CD4-positive, alpha-beta memory T cell (primary cell): ENCODE measurements at places on chromosomes 7 and 10.
A peak's percentile ranks its signal among the peaks of the same experiment; 100 is the strongest.

- DNase-seq, result no peak
These were observed 23.7 kb downstream of the STAMBPL1 start for GRCh38 chr10:88903715-88904114.

- DNase-seq, result no peak
These were observed 70.6 kb downstream of the MCMBP start for GRCh38 chr10:119801998-119802538.

DNA sequence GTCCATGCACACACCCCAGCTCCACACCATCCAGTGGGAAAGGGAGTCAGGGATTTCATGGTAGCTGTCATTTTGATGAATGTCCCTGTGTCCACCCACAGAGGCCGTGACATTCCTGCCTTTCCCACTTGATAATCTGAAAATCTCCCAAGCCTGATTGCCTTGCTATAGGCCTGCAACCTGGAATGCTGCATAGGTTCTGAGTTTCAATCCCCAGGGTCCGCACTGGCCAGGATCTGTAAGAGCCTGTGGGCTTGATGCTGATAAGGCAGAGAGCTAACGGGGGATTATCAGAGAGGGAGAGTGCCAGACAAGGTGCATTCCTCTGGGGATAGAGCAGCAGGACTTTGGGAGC lies 57.5 kb downstream of the RBM20 start:
- no peak for DNase-seq

- DNase-seq, result peak; percentile 72
These were observed 1.4 kb upstream of the SVIL start for GRCh38 chr10:29636178-29636577.

- DNase-seq, result no peak
These were observed 53.1 kb downstream of the CH25H start for GRCh38 chr10:89153971-89154370.

- DNase-seq, result no peak
These were observed 17.2 kb downstream of the EBF3 start for GRCh38 chr10:129946859-129947258.

DNA sequence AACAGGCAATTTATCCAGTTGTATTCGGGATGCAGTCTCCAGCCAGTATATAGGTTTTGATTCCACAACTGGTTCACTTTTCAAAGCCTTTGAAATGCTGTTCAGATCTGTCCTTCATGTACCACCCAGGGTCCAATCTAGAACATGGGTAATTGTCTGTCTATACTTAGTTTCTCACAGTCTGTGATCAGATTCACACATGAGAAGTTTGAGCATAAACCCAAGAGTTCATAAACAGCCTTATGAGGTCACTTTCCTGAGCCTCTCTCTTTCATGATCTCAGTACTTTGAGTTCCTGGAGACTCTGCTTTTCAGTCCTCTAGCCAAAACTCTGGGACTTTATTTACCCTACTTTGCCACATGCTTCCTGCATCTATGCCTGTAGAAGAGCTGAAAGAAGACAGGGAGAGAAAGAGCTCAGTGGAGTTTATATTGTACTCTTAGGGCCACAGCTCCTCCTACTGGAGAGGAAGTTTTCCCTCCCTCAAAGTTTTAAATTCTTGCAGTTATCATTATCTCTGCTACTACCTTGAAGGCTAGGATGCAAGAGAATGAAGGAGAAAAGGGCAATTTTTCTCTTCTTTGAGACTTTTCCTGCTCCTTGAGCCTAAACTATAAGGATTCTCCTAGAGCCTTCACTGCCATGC lies 172.0 kb downstream of the ZEB1 start:
- no peak for DNase-seq

DNA sequence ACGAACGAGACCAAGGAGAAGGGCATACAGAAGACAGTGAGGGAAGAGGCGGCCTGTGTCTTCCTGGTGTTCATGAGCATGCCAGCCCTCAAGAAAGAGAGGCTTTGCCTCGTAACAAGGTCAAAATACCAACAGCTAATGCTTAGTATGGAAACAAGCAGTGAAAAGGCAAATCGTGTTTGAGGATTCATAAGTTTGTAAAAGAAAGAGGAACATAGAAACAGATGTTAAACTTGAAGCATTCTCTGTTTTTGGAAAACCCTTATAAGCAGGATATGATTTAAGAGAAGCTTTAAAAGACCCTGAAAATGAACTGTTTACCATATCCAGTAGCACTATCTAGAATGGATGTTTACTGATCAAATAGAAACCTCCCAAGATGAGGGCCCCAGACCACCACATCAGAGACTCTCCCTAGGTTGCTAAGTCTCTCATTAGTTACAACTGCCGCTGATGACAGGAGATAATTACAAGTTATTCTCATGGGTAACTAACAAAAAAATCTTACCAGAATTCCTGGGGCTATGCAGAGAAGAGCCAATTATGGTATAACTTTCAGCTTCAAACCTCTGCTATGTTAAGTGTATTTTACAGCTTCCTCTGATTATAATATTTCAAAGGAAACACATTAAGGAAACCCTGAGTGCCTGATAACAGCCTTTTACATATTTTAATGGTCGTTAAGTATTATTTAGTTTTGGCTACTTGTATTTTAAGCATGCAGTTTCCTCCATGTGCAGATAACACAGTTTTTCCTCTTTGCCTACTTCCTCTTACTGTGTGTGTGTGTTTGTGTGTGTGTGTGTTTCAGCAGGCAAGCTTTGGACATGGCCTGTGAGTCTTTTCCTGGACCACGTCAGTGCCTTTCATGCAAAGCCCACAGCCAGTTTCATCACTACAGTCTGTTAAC lies 17.9 kb downstream of the JCAD start:
- no peak for DNase-seq

GRCh38 chr10:121462281-121462680 lies 136.0 kb downstream of the FGFR2 start:
- DNase-seq, result no peak

DNA sequence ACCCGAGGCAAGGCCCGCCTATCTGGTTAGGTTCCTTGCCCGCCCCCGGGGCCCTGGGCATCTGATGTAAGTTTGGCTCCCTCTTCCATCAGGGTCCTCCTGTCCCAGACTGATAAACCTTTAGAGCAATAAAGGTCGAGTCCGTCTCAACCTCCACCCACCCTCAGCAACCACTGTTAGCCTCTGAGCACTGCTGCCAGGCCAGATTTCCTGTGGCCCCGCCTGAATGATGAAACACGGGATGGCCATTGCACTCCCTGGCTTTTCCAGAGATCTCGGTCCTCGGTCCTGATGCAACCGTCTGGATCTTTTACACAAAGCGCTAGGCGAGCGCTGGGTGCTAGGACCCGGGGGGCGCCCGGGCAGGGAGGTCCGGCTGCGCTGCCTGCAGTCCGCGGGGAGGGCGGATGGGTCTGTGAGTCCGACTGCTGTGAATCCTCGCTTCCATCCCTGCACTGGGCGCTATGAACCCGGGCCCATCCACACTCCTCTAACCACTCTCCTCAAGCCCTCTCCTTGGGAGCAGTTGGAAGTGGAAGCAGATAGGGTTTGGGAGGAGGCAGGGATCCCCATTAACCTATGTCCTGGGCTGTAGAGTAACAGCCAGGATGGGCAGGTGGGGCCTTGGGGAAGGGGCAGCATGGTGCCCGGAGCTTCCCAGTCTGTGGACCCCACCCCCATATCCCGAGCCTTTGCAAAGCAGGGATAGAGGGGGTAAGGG lies 875 bp upstream of the DDIT4 start:
- DNase-seq, result no peak

DNA sequence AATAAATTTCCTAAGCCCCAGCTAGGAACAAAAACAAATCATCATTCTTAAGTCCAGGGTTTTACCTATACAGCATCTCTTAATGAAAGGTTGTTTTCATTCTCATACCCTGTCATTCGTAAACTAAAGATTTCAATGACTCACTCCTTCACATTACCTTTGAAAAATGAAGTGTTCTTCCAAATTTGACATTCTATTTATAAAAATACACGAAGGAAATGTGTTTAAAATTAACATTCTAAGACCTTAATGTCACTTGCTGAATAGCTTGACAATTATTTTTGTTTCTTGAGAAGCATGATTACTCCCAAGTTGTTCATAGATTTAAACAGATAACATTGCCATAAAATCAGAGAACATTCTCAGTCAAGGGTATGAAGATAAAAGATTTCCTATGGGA lies 1188.3 kb upstream of the SORCS1 start:
- DNase-seq, result no peak

DNA sequence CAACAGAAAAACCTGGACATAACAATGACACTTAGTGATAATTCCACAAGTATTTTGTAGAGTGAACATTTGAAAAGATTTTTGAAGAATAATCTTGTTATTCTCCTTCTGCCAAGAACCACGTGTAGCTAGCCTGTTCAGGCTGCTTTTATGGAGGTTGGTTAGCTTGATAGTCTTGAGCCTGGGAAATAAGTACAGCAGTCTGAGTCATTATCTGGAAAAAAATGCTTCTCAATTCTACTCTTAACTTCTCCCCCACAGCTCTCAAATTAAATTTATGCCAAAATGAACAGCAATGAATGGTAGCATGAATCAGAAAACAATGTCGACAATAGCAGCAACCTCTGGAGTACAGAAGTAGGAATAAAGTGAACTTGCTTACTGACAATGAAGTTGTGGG lies 63.2 kb downstream of the GPR37 start:
- DNase-seq, result no peak

GRCh38 chr10:130762491-130762890 lies 549.0 kb downstream of the TCERG1L start:
- no peak for DNase-seq
